Stimulated activated CD8-positive, alpha-beta memory T cell treated with anti-CD3 and anti-CD28 coated beads, Interleukin-7, amount 100 ng/mL, for 48 hours (primary cell): ENCODE measurements at places on chromosomes 4 and X.

- no peak for DNase-seq
Measured at GRCh38 chr4:144734522-144734921, 88.6 kb downstream of the HHIP start.

DNA sequence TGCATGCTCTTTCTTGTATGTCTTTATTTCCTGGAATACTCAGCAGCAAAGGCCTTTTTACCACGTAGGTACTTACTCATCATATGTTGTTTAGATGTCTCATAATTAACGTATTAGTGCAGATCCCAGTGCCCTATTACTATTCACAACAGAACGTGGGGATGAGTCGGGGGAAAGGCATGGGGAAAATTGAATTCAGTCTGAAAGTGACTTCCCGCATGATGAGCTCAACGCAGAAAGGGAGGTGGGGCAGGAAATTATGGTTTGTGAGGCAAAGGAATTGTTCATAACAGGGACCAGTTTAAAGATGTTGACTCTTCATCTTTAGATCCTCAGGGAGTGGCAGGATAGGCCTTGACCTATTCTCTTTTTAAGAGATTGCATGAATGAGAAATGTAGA is 2.0 kb upstream of the TMPRSS11D start:
- DNase-seq: no peak

DNA sequence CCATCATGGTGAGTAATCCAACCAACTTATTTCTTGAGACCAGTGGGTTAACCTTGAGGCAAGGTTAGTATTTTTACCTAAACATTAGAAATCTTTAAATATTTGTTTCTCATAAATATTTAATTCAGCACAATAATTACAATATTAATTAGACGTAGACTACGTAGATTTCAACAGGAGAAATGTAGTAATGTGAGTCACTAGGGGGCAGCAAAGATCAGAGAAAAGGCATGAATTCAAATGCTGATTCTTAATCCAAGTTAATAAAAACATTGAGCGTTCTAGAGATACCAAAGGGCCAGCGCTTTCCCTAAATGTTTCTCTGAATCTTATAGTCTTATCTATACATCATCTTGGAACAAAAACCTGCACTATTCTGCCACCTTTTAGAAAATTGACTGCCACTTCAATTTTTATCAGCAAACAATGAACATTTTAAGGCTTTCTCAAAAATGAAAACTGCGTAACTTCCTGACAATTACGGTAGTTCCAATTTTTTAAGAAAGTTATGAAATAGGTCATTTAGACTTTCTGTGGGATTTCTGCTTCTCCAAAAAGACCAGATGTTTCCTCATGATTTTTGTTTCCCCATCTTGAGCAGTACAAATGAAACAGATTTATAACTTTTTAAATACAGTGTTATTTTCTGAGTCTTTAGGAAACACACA is 180.7 kb downstream of the GASK1B start:
- no peak for DNase-seq

DNA sequence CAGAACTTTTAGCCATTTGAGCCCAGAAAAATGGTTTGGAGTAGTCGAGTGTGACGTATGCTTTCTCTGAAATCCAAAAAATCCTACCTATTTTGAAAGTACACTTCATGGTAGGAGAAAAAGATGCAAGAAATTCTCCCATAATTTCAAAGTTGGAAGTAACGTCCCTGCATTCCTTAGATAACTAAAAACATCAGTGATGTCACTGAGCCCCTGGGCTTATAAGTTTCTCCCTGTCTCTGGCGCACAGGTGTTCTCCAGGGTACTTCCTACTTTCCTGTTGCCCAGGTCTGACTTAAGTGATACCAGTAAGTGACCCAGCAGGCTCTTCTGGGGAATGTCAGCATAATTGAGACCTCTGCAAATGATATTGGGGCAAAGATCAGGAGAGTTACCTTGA is 90.5 kb upstream of the WDR1 start:
- DNase-seq: no peak

GRCh38 chr4:149961876-149962597 is 116.2 kb upstream of the DCLK2 start:
- no peak for DNase-seq

- no peak for DNase-seq
Measured at GRCh38 chrX:154010330-154011087, 9.2 kb downstream of the IRAK1 start.

GRCh38 chr4:139740531-139741041 is 75.0 kb downstream of the MGST2 start:
- DNase-seq: no peak

- DNase-seq: peak; percentile 49
Measured at GRCh38 chrX:137051978-137052642, 18.3 kb upstream of the GPR101 start.

DNA sequence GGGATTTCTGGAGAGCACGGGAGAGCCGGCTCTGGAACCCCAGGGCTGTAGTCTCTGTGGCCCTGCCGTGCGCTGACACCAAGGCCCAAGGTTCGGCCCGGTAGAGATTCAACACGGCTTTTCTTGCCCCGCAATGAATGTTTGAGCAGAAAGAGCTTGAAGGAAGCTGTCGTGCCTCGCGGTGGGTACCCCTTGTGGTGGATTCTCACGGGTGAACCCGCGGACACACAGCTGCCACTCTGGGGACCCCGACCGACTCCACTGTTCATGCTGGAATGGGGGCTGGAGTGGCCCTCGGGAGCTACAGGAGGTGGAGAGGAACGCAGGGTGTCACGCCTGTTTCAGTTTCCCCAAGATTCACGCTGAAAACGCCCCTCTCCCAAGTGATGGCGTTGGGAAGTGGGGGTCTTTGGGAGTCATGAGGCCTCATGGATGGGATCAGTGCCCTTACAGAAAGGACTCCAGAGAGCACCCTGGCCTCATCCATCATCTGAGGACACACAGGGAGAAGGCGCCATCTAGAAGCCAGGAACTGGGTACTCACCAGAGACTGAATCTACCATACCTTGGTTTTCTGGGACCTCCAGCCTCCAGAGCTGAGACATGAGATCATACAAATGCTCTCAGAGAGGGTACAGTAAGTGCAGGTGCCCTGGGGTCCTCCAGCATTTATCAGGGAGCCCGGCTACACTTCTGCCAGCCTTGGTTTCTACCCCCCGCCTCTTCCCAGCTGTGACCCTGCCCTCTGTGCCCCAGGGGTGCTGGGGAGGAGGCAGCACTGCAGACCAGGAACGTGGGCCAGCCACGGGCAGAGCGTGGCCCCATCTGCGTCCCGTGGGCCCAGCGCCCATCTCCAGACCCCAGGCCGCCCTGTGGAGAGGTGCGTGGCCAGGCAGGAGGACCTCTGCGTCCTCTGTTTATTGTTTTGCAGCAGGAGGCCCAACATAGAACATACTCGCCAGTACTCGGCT is 6.4 kb downstream of the SLC25A6 start:
- DNase-seq: no peak

DNA sequence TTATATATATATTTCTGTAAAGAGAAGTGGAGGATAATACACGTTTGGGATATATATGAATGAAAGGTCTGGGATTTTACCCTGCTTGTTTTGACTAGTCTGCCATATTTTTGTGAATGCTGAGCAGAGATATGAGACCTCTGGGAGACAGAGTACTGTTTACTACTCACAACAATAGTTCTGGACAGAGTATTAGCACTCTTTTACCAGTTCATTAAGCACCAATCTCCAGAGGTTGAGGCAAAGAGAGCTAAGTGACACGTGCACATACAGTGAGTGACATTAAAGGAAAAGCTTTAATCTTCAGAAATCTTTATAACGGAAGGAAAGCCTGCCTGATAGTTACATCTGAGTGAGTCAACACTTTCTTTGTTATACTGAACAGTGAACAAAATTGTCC is 1452.7 kb upstream of the TENM3 start:
- no peak for DNase-seq

DNA sequence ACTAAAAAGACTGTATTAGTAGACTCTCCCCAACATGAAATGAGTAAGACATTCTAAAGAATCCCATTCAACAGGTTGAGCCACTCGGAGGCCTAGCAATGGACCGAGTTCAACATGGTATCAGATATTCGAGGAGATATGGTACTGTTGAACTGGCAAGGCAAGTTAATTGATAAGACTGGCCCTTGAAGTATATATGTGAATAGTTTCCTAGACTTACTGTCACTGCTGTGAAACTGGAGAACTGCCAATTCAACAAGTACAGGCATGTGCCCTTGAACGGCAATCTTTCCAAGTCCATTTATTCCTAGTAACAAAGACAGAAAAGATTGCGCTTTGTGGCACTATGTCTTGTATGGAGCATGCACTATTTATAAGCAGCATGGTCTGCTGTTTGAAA is 24.4 kb downstream of the FAT1 start:
- no peak for DNase-seq

- DNase-seq: no peak
Measured at GRCh38 chr4:73729534-73730165, 10.7 kb upstream of the CXCL8 start.

DNA sequence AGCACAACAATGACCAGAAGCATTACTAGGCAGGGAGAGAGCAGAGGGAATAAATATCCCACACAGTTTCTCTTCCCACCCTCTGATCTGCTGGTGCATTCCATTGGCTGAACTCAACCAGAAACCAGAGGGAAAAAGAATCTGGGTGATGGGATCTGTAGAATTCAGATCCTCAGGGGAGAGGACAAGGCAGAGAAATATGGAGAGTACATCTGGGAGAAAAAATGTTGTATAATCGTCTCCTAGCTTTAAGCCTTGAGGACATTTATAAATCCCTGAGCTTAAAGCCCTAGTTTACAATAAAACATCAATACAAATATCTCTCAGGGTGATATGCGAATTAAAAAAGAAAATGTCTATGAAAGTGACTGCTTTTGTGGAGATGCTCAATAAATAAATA is 368.1 kb upstream of the MAD2L1 start:
- DNase-seq: no peak

GRCh38 chr4:2927696-2928075 is 35.5 kb downstream of the NOP14 start:
- no peak for DNase-seq

- DNase-seq: no peak
Measured at GRCh38 chr4:105162123-105162796, 15.6 kb downstream of the TET2 start.

- DNase-seq: no peak
Measured at GRCh38 chrX:13381514-13381913, 61.7 kb upstream of the ATXN3L start.

GRCh38 chrX:40496728-40497127 is 84.0 kb upstream of the ATP6AP2 start:
- DNase-seq: no peak
